ENCODE measurements at places on chromosomes 16 and 17.

DNA sequence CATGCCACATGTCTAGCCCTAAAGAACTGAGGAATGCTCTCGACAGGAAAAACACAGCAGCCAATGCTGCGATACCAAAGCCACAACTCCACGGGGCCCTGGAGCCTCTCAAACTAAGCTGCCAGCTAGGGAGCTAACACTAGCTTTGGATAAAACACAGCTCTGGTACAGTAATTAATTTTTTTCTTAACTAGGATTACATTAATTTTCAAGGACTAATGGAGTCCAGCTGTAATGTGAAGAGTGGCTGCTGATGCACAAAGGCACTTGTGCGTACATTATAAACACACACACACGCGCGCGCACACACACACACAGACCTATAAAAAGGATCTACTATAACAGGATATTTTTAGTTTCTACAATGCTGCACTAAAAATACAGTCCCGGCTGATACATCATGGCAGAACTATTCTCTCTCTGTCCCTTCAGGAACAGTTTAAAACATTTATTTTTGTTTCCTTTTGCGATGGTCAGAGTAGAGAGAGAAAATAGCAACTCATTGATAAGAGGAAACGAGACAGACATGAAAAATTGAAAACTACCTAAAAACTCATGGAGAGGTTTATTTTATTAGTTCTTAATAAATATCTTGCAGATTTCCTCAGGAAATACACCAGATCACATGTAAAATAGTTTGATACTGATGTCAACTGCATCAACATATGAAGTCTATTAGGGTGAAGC, 88.5 kb downstream of the SMG6 start:
- no peak for DNase-seq

DNA sequence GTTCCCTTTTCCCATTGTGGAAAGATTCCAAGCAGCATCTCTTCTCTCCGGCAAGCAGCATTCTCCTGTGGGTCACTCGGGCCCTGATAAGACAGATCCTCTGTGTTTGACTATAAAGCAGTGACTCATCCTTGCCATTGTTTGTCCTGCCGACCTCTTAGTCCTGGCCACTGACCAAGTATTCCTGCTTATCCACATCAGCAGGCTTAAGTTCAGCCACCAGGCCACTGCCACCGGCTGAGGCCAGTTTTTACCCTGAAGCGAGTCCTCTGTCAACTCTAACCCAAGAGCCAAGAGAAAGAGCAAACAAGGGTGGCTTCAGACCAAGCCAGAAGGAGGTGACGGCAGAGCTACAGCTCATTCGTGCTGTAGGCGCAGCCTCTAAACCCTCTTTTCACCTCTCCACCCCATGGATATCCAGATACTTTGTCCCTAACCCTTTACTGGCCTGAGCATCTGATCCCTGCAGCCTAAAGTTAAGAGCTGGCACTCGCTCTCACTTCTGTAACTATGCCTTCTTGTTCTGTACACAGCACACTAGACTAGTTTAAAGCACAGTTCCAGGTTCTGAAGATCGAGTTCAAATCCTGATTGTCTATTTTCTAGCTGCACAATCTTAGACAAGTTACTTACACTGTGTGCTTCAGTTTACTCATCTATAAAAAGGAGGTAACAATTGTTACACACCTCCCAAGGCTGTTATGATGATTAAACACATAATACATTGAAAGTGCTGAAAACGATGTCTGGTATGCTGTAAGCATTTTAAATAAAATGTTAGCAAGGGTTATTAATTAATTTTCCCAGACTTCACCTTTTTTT, 31.0 kb downstream of the SOX9 start:
- DNase-seq = no peak

- DNase-seq = peak; percentile 24
These were observed 52.9 kb downstream of the RMI2 start for GRCh38 chr16:11398136-11398535.

DNA sequence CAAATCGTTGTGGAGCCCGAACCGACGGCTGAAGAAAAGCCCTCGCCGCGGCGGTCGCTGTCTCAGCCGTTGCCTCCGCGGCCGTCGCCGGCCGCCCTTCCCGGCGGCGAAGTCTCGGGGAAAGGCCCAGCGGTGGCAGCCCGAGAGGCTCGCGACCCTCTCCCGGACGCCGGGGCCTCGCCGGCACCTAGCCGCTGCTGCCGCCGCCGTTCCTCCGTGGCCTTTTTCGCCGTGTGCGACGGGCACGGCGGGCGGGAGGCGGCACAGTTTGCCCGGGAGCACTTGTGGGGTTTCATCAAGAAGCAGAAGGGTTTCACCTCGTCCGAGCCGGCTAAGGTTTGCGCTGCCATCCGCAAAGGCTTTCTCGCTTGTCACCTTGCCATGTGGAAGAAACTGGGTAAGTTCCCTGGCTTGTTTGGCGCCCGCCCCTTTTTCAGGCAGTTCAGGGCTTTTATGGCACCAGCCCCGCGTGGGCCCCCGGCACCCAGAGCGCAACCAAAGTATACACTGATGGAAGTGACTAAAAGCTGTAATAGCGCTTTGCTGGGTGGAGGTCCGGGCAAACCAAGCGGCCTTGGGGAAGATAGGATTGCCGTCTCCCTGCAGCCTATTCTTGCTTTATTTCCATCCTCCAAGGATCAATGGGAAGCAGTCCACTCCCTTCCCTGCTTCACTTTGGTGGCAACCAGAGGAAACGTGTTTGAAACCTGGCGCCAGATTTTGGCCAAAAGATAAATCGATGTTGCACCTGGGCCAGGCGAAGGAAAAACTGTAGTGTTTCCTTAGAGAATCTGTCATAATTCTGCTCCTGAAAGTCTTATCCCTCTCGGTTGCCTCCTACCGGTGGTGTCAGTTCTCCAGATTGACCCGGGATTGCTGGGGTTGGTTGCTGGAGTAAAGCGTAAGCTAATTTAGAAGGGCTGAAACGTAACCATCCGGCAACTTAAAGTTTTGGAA, 775 bp downstream of the PPM1D start:
- peak; percentile 77 for DNase-seq

DNA sequence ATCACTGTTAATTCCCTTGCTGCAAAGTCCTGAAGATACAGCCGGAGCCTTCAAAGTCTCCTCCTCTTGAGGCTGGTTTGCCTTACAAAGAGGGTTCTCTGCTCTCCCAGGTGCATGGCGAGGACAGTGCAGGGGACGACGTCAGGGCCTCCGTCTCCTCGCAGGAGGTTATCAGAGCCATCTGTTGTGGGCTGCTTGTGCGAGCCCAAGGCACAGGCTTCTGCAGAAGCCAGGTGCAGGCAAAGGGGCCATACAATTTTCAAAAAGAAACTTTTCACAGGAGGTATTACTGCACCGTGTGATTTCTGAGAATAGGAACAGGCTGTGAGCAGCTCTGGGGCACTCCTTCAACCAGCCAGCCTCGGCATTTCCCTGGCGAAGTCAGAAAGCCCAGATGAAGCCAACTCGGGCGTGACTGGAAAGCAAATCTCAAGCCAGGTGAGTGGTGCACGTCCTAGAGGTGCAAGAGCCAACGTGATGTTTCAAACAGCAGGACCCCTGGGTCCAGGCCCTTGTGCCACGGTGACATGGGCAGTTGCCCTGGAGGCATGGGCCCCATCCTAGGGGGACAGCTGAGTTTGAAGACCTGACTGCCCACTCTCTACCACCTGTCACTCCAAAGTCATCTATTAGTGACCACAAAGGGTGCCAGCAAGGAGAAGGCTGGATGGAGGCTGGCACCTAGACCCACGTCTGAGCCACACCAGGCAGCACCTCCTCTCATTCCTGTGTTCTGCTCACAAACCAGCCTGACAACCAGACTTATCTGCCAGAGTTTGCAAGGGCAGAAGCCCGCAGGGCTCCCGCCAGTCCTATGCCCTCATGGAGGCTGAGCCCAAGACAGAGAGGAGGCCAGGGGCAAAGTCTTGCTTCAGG, 68.6 kb downstream of the SMPD3 start:
- DNase-seq = no peak

DNA sequence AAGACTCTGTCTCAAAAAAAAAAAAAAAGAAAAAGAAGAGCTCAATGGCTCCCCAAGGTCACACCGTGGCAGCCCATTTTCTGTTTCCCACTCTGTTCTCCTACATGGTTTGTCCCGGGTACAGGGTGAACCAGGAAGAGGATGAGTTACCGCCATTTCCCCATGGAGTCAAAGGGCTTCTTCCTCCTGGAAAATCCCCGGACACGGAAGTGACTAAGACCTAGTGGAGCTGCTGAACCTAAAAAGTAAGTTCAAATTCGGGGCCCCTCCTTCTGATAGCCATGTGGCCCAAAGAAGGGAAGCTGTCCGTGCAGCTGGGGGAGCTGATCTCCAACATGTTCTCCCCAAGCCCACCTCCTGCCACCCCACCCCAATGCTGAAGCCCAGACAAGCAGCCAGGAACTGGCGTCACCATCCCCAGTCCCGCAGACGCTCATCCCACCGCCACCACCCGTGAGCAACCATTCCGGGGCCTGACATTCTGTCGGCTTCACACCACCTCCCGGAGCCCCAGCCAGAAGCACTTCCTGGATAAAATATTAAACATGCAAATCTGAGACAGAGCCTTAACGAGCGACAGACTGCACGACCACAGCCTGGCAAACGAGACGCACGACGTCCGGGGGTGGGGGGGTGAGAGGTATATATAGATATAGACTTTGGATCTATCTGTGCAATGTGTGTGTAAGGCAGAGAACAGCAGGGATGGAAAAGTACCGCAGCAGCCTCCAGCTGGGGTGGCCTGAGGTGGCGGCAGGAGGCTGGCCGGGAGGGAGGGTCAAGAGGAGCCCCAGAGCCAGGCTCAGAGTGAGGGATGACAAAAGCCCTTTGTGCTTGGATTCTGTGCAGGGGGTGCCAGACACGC, 17.6 kb downstream of the EPOP start:
- DNase-seq = peak; percentile 34

DNA sequence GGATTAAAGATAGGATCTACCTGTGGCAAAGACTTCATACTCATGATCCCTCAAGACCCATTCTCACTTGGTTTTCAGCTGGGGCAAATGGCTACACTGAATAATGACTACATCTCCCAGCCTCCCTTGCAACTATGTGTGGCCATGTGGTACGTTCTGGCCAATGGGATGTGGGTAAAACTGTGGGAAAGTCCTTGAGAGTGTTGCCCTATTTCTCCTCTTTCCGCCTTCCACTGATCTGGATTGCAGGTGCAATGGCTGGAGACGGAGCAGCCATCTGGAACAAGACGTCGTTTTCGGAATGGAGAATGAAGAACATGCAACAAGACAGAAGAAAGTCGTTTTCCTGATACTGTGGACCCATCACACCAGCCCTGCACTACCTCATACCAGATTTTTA, 48.5 kb downstream of the HAPSTR1 start:
- DNase-seq = peak; percentile 48

DNA sequence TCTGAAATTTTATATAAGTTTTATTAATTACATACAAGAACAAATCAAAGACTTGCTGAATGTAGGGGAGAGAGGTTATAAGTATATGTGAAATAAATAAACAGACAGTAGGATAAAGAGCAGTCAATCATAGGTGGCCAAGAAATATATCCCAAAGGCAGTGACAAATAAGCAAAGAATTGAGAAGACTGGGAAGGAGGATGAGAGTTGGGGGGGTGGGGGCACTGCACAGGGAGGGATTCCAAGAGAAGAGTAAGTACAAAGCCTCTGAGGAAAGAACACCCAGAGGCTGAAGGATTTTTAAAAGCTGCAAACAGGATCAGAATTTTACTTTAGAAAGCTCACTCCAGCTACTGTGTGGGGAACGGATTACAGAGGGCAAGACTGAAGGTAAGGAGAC, 2.8 kb downstream of the PELP1 start:
- DNase-seq = no peak

DNA sequence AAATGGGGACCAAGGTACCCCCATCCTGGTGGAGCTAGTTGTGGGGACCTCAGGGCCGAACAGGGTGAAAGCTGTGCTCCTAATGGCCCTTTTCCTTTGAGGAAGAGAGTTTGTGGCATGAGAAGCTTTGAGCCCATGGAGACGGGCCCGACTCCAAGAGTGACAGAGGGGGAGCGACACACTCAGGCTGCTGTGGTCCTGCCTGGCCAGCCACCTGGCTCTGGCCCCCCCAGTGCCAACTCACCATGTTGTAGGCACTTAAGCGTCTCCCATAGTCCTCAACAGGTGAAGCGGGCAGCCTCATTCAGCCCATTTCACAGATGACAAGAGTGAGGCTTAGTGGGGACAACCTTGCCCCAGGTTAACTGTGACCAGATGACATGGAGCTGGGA, 1.6 kb downstream of the IL21R start:
- DNase-seq = no peak

- DNase-seq = no peak
These were observed 17.7 kb downstream of the KSR1 start for GRCh38 chr17:27473748-27474609.

DNA sequence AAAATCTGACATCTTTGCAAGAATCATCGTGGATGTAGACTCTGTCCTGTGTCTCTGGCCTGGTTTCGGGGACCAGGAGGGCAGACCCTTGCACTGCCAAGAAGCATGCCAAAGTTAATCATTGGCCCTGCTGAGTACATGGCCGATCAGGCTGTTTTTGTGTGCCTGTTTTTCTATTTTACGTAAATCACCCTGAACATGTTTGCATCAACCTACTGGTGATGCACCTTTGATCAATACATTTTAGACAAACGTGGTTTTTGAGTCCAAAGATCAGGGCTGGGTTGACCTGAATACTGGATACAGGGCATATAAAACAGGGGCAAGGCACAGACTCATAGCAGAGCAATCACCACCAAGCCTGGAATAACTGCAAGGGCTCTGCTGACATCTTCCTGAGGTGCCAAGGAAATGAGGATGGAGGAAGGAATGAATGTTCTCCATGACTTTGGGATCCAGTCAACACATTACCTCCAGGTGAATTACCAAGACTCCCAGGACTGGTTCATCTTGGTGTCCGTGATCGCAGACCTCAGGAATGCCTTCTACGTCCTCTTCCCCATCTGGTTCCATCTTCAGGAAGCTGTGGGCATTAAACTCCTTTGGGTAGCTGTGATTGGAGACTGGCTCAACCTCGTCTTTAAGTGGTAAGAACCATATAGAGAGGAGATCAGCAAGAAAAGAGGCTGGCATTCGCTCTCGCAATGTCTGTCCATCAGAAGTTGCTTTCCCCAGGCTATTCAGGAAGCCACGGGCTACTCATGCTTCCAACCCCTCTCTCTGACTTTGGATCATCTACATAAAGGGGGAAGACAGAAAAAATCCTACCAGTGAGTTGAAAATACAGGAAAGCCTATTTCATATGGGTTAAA, at the start of gene G6PC1:
G6PC1 (plus strand) TSS at position 340 of the 872 bp plus-strand sequence; CDS start at position 418, 78 bp downstream.
- no peak for DNase-seq

DNA sequence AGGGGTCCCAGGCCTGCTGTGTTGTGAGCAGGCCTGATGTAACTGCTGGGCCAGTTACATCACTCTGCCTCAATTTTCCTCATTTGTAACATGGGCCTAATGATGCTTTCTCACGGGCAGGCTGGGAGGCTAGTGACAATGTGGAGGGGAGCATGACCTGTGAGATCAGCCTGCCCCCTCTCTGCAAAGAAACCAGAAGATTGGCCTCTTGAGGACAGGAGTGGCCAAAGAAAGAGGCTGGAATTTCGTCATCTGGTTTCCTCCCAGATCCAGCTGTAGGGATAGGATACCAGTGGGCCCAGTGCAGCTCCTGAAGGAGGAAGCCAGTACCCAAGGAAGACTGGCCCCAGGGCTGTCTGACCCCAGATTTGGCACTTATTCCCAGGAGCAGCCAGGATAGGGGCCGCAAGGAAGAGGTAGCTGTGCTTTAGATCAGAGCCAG, 615 bp upstream of the SREBF1 start:
- DNase-seq = no peak
